ENCODE measurements at places on chromosomes 3 and 15.

DNA sequence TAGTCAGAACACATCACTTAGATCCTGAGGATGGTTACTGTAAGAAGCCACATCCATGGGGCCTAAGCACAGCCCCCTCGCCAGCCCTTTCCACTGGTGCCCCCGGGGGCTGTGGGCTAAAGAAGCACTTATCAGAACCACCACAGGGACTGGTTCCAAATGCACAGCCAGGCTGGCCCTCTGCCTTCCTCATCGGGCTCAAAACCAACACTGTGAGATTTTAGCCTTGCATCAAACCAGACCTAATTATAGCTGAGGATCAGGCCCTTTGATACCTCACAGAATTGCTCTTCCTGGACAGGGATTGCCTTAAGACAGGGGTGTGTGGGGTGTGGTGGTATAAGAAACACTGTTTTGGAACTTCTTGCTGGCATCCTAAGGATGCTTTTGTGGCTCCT is 23.7 kb downstream of the SRPRB start:
- DNase-seq, result no peak

DNA sequence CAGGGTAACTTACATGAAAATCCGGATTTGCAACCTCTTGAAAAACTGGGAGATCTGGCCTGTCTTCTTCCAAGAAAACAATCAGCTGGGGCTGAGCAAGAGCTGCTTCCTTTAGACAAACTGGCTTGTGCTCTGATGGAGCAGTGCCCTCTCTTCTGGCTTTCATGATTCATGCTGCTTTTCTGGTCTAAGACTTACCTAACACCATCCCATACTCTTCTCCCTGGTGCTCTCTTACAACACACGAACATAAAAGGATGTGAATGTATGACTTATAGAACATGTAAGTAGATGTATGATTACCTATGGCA is 9.9 kb downstream of the TJP1 start:
- DNase-seq, result no peak

DNA sequence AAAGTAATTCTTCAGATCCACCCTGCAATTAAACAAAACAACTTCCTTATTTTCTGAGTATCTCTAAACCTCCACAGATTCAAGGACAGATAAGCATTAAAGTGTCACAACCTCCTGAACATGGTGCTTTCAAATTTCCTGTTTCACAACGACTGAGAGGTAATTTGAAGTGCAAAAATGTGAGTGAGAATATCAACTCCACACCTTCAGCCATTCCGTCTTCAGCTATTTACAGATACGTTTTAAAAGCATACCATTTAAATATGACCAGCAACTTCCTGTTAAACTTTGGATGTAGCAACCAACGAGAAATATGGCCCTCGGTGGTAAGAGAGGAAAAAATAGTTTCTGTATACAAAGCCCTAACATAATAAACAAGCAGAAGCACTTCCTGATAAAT is 32.1 kb upstream of the PCSK6 start:
- no peak for DNase-seq

DNA sequence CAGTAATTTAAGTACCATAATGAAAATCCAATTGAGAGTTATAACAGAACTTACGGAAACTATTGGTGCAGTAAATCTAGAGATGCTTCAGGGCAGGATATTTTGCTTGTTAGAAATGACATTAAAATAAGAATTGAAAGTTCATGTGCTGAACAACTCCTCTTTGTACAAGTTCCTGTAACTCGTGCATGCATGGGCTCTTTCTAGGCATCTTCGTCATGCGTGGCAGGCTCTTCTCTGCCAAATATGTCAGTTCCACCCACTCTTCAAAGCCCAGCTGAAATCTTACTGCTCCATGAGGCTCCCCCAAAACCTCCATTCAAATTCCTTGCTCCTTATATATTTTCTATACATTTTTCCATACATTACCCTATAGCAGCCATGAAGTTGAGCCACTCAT is 48.7 kb downstream of the FBN1 start:
- no peak for DNase-seq

GRCh38 chr15:86765281-86765680 is 685.6 kb downstream of the AGBL1 start:
- DNase-seq, result no peak

DNA sequence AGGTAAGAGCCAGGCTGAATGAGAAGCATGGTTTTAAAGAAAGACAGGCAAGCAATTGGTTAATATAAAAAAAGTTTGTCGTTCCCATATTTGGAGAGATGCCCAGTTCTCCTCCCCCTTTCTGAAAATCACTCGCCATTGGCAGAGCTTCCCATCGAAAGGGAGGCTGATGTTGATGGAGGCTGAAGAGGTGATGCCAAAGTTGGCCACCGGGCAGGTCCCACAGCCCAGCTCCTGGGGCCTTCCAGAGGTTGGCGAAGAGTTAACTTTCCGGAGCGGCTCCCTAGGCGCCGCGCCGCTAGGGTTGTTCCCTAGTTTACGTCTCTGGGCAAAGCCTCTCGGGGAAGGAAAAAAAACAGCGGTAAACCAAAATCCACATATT is 793 bp downstream of the PCOLCE2 start:
- DNase-seq, result no peak

- DNase-seq, result no peak
Observed at GRCh38 chr3:162933656-162934055, 1437.0 kb downstream of the OTOL1 start.

DNA sequence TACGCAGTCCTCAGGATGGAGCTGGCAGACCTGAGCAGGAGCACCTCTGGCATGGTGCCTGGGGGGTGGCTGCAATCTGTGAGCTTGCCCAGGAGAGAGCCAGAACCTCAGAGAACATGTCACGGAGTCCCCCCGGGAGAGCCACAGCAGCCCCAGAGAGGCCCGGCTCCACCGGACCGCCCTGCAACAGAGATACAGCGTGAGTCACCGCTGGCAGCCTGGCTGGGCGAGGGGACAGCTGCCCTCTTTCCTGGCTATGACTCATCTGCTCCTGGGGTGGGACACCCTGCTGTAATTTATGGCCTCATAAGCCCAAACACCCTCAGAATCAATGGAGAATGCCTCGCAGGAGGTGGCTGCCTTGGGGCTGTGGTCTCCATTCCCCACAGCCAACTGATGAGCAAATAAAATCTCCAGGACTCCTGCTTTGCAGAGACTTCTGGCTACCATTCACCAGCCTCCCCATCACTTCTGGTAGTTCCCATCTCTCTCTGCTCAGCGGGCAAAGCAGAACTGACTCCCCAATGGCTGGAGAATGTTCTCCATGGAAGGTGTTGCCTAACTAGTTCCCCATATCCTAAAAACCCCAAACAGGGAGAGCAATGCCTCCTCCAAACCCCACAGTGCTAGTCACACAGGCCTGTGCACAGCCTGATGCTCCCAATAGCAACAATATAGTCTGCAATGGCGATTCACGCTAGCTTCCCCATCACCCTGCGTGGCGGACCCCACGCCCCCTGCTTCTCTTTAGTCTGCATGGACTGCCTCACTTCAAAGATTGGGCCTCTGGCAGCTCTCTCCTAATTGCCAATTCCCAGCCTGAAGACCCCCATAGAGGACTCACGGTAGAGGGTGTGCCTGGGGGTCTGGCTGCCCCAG is 21.6 kb downstream of the ACSBG1 start:
- DNase-seq, result no peak

DNA sequence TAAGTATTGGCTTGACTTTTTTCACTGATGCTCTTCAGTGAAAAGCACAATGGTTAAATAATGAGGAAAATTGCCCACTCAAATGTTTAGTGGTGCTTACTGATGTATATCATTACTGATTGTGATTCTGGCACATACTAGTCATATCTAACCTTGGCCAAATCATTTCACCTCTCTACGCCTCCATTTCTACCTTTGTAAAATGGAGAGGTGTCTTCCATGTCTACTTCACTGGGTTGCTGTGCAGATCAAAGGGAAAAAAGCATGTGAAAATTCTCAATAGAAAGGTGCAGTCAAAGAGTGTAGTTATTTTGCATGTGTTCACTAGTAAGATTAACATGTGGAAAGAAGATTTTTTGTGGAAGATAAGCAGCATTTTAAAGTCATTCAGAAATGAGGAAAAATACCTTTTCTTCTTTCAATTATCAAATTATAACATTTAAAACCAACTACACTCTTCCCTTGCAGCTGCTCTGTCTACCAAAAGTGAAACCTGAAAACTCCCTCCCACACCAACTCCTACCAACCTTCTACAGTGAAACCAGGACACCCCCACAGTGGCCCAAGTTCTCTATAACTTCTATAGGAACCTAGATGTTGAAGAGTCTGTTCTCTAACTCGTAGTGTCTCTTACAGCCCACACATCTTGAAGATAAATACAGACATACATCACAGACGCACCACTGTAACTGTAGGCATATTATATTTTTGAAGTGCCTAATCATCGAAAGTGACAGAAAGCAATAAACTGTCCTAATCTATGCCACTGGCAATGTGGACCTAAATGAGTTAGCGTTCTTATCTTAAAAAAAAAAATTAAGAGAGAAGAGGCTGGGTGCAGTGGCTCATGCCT is 1.4 kb downstream of the CD200R1 start:
- peak; percentile 22 for DNase-seq

DNA sequence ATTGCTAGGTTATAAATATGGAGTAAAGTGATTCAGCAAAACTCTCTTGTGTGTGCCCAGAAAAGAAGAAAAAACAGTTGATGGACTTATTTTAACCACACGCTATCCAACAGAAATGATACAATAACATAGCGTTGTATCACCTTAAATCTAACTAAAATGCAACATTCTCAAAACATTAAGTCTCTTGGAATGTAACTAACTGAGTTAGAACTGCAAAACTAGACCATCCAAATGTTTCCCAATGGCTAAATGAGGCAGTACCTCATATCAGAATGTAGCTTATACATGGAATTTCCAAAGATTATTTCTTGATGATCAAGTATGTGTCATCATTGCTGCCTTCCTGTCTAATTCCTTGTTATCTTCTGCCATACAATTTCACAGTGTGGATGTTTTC is 187.9 kb downstream of the CNTN3 start:
- DNase-seq, result no peak

DNA sequence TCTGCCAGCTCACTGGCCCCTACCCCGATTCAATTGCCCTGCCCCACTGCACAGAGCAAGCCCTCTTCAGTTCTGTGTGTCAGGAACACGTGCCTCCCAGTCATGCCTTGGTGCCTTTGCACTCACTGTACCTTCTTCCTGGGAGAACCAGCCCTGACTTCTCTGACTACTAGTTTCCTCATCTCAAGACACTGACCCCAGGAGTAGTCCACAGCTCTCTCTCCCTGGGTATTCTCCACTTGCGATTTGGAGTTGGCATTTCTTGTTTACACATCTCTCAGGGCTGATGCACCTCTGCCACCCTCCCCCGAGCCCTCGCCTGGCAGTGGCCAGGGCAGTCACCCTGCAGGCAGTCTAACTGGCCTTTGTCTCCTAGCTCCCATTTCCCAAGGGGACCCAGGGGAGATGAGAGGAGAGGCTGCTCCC is 5.7 kb downstream of the CISH start:
- no peak for DNase-seq

GRCh38 chr3:186237915-186238314 is 124.1 kb downstream of the DGKG start:
- DNase-seq, result no peak

DNA sequence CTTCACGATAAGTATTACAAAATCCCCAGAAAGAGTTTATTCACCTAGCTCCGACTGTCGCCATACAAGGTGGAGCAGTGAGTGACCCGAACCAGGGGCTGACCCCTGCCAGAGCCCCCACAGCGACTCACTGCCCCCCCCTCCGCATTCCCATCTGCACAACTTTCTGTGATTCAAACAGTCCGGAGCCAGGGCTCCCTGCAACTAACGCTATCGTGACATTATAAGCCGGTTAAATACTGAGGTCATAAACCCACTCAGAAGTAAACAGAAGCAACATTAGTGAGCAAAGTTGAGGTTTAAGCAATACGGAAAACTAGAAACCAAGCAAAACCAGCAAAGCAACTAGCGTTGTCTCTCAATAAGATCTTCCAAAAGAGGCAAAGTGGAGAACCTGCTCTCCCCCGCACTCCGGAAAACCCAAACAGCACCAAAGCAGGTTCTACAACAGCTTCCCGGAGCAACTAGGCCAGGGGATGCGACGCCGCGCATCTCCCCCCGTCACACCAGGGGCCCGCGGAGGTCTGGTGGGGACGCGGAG is 642 bp downstream of the SCAP start:
- no peak for DNase-seq

DNA sequence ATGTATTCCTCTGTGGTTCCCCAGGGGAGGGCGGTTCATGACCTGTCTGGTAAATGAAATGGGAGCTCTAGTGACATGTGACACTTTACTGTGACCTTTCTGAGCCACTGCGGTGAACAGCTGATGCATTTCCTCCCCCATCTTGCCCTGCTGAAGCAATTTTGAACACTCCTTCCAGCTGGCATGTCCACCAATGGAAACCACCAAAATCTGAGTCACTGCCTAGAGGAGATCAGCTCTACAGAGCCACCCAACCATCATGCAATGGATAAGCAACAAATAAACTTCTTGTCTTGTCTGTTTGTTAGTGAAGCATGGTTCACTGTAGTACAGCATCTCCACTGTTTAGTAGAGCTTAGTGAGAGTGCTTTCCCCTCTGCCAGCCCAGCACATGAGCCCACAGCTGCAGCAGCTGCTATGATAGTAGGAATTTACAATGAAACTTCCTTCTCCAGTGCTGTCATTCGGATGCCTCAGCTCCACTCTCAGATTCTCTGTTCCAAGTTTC is 479.4 kb downstream of the NTRK3 start:
- no peak for DNase-seq
